ENCODE measurements at places on chromosomes 7 and 10.

DNA sequence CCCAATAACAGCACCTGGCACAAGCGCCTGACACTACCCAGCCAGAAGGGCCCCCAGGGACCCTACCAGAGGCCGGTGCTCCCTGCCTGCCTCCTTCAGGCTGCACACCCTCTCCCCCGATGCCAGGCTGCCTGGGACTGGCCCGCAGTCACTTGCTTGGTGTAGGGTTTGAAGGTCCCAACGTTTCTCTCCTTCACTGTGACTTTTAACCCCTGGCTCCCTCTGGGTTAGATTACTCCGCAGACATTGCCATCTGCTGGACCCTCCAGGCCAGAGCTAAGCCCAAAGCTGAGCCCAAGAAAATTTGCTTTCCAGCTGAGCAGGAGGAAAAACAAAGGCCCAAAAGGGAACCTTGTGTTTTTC, 6.9 kb downstream of the CDHR1 start:
- DNase-seq = no peak

GRCh38 chr7:22488643-22489462, 11.1 kb downstream of the STEAP1B start:
- DNase-seq = peak; percentile 24

DNA sequence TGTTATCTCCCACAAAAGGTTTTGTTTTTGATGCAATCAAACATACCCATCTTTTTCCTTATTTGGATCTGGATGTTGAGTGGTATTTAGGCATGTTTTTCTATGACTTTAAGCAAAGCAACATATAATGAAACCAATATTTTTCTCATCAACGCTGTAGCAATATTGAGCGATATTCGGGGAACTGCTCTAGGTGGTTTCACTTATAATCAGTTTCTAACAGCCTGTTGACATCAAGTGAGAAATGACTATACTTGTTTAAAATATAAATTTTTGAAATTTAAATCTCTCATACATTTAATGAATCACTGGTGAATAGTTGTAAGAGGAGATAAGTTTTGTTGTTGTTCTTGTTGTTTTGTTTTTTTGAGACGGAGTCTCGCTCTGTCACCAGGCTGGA, 52.8 kb upstream of the CCAR1 start:
- no peak for DNase-seq

GRCh38 chr7:26562841-26563240, 271.2 kb downstream of the SNX10 start:
- DNase-seq = no peak

DNA sequence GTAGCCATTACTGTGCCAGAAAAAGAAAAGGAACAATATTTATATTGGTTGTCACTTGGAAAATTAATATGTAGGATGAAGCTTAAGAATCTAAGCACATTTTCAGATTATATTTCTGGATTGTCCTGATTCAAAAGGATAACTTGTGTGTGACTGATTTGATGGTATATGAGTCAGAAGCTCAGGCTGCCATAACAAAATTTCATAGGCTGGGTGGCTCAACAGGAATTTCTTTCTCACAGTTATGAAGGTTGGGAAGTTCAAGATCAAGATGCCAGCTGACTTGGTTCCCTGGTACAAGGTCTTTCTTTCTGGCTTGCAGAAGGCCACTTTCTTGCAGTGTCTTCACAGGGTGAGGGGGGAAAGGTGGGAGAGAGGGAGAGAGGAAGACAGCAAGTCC, 108.5 kb downstream of the ST7 start:
- no peak for DNase-seq

GRCh38 chr10:79159785-79160184, 91.0 kb downstream of the ZMIZ1 start:
- no peak for DNase-seq

GRCh38 chr10:34696423-34696822, 118.7 kb downstream of the PARD3 start:
- DNase-seq = no peak

GRCh38 chr10:9205558-9205957, 1151.1 kb downstream of the GATA3 start:
- DNase-seq = no peak

DNA sequence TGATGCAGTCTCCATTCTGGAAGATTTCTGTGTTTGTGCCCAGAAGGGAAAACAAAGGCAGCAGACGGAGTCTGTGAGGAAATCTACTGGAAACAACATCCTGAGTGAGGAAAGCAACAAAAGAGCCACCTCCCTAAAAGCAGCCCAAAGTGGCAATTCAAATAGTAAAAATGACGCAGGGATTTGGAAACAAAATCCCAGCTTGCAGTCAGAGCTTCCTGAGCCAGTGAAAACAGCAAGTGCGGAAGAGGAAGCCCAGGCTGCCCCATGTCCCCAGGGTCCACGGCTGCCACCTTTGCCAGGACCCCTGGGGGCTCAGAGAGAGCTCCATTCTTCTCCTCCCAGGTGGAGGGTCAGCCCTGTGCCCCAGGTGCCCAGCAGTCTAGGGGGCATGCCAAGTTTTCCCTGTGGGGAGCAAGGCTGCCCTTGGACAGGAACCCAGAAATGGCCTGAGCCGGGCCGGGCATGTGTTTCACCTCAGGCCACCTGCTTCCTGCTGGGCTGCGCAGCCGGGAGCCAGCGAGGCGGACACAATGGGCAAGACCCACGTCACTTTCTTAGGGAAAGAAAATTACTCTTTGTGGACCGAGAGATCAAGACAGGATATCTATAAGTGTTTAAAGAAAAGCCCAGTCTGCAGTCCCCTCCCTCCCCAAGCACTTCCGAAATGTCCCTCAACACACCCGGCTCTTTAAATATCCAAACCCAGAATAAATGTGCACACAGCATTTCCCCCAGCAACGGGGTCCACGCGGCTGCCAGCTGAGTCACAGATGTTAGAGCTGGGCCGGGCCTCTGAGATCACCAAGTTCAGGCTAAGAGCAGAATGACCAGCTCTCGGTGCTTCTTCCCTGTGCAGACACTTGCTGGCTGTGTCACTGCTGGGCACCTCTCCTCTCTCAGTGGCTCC, 231.1 kb downstream of the ARHGAP12 start:
- DNase-seq = no peak

- DNase-seq = no peak
These were observed 121.4 kb downstream of the HIPK2 start for GRCh38 chr7:139656387-139656786.

DNA sequence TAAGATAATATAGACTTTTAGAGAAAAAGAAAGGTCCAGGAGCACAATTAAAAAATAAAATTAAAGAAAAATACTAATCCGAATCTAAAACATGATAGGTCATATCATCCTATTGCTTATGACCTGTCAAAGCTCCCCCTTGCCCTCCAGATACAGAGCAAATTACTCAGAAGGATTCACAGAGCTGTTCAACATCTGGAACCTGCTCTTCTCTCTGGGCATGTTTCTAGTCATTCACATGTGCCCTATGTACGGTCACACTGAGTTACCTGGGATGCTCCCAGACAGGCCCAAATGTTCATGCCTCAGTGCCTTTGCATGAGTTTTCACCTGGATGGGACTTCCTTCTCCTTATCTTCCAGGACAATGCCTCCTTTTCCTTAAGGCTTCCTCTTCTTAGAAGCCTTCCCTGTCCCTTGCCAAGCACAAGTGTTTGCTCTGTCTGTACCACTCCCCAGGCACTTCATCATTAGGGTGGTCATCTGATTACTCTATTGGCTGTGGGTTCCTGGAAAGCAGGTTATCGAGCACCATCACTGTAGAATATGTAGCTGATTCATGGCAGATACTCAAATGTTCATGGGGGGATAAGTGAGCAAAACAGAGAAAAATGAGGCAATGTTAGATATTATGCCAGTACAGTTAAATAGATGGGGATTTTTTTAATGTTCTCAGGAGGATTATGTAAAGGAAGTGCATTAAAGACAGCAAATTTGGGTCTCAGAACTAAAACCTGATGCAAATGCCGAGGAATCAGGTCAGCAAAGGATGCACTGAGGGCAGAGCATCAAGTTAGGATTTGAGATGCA, 12.0 kb upstream of the AOAH start:
- no peak for DNase-seq

All from GDM1 (cell line).